ENCODE measurements at places on chromosomes 1 and 21. TPM values are rescaled to one million over a fixed set of nuclear protein-coding genes. Genes with fewer than 3 reads are reported as not detected.

C8A gene
- total RNA-seq = not detected

CRNN gene
- not detected for total RNA-seq

NTRK1 gene
- not detected for total RNA-seq

RXFP4 gene
- not detected for total RNA-seq

GNG12 gene
- total RNA-seq = 201 TPM

PDE9A gene
- 3.9 TPM for total RNA-seq

IFNLR1 gene
- total RNA-seq = under 0.01 TPM

MAP10 gene
- 2.2 TPM for total RNA-seq

GJC2 gene
- 3.9 TPM for total RNA-seq

ANKRD34A gene
- 1.6 TPM for total RNA-seq

PRR9 gene
- total RNA-seq = not detected

GPR89A gene
- total RNA-seq = 38.4 TPM

FASLG gene
- not detected for total RNA-seq

OR2L3 gene
- not detected for total RNA-seq

NTNG1 gene
- total RNA-seq = 2.9 TPM

OR2M3 gene
- total RNA-seq = not detected

TRAPPC3 gene
- 94.6 TPM for total RNA-seq

MROH7 gene
- total RNA-seq = under 0.01 TPM

TSSK3 gene
- total RNA-seq = 0.86 TPM

ZBTB7B gene
- total RNA-seq = 15.8 TPM

B3GALT2 gene
- 12.9 TPM for total RNA-seq

FNDC5 gene
- 0.43 TPM for total RNA-seq

SPRR2B gene
- total RNA-seq = not detected

PDIK1L gene
- 4.8 TPM for total RNA-seq

CASQ1 gene
- not detected for total RNA-seq

TRIM67 gene
- not detected for total RNA-seq

BACH1 gene
- total RNA-seq = 112 TPM

CELA2A gene
- total RNA-seq = not detected

SCCPDH gene
- 47.4 TPM for total RNA-seq

ELK4 gene
- total RNA-seq = 23.5 TPM

MEX3A gene
- total RNA-seq = 1.9 TPM

SPATA1 gene
- 0.97 TPM for total RNA-seq

HSD3B2 gene
- not detected for total RNA-seq

CD46 gene
- 153 TPM for total RNA-seq

EPHA2 gene
- total RNA-seq = 47.0 TPM

RAP1GAP gene
- total RNA-seq = not detected

MCOLN3 gene
- 0.97 TPM for total RNA-seq

NCAM2 gene
- total RNA-seq = 5.2 TPM

TIAM1 gene
- total RNA-seq = 0.43 TPM

UCHL5 gene
- total RNA-seq = 25.5 TPM

PRDM15 gene
- total RNA-seq = 4.2 TPM

ASCL5 gene
- not detected for total RNA-seq

FDPS gene
- total RNA-seq = 427 TPM

CD53 gene
- total RNA-seq = not detected

ADGRB2 gene
- total RNA-seq = 14.2 TPM

ALPL gene
- total RNA-seq = 1.3 TPM

GRIK3 gene
- not detected for total RNA-seq

KIAA1614 gene
- 8.4 TPM for total RNA-seq

BGLAP gene
- not detected for total RNA-seq

RAB42 gene
- total RNA-seq = 3.9 TPM
